ENCODE measurements at places on chromosomes 3 and 15. TPM values are rescaled to one million over a fixed set of nuclear protein-coding genes. Genes with fewer than 3 reads are reported as not detected.

- no peaks in the 10 kb centered on the region for H3K36me3 ChIP-seq
- H3K4me1 ChIP-seq = peaks cover 7% of the 10 kb centered on the region
- no peak for DNase-seq
These were observed 2.7 kb downstream of the RFTN1 start for GRCh38 chr3:16510620-16511319.

DNA sequence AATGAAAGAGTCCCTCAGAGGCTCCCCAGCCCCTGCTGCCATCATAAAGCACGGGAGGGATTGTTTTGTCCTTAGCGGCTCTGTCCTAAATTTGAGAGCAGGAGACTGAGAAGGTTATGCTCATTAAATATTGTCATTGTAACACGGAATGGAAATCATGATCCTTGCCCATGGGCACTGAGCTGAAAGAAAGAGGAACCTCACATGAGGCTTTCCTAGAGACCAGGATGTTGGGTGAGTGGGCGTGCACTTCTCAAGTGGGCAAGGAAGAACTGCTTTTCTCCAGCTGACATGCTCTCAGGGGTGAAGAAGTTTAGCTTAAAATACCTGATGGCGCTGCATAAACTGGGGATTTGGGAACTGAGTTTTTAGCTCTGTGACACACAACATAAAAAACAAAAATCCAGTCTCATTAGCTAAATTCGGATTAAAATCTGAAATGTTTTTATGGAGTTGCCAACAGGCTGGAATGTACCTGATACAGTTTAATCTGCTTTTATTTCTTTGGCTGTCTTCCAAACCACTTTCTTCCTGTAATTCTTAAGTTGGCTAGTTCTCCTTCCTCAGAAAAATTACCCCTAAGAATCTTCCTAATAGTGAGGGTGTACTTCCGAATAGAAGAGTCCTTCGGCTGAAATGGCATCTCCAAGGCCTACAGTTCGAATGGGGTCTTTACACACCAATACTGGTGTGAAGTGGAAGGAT, 31.7 kb downstream of the ADPGK start:
- H3K36me3 ChIP-seq = no peaks in the 10 kb centered on the region
- no peaks in the 10 kb centered on the region for H3K4me1 ChIP-seq
- no peaks in the 10 kb centered on the region for H3K27me3 ChIP-seq
- H3K4me3 ChIP-seq = no peak overlapping the region

- no peaks in the 10 kb centered on the region for H3K27me3 ChIP-seq
- no peak for DNase-seq
- H3K4me3 ChIP-seq = no peak overlapping the region
- H3K27ac ChIP-seq = no peak overlapping the region
- H3K4me1 ChIP-seq = no peaks in the 10 kb centered on the region
- no peaks in the 10 kb centered on the region for H3K36me3 ChIP-seq
These were observed 36.8 kb downstream of the KLHL6 start for GRCh38 chr3:183518491-183519251.

GRCh38 chr15:54576298-54576935, 598.2 kb downstream of the UNC13C start:
- no peak overlapping the region for H3K27ac ChIP-seq
- H3K36me3 ChIP-seq = no peaks in the 10 kb centered on the region
- H3K27me3 ChIP-seq = no peaks in the 10 kb centered on the region
- no peak overlapping the region for H3K4me3 ChIP-seq

- no peak overlapping the region for H3K4me3 ChIP-seq
- H3K4me1 ChIP-seq = no peaks in the 10 kb centered on the region
- no peak overlapping the region for H3K27ac ChIP-seq
These were observed 40.0 kb upstream of the SCAANT1 start for GRCh38 chr3:63952248-63952594.

DNA sequence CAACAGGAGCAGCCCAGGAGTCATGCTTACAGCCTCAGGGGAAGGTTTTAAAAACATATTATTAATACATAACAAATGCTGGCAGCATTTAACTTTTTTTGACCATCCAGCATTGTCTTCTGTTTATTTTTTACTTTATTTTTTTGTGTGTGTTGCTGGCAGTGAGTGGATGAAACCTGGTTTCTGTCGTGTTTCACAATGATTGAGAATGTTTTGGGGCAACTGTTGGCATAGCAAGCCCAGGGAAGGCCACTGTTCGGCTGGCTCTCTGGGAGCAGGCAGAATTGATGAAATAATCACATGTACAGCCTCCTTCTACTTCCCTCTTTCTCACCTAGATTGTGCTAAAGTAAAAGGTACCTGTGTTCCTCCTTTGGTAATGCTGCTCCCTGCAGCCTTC, 190.2 kb downstream of the NR1D2 start:
- no peak overlapping the region for H3K4me3 ChIP-seq
- DNase-seq = no peak
- peak overlapping the region; percentile 51 for H3K27ac ChIP-seq
- H3K4me1 ChIP-seq = peaks cover 5% of the 10 kb centered on the region

DNA sequence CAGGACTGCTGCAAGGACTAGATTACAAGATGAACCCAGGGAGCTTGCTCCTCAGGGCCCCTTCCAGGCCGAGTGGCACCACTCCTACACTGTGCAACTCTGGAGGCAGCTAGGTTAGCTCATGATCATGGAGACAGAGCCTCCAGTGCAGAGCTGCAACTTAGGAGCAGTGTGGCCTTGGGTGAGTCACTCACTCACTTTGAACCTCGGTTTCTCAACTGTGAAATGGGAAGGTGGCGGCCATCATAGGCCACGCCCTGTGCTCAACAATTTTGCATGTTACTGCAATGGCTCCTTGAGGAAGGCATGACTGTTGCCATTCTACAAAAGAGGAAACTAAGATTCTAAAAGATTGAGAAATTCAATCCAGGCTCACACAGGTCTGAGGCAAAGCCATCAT, 11.2 kb upstream of the CXCR6 start:
- no peaks in the 10 kb centered on the region for H3K27me3 ChIP-seq
- DNase-seq = no peak
- no peaks in the 10 kb centered on the region for H3K36me3 ChIP-seq
- H3K4me3 ChIP-seq = no peak overlapping the region
- no peaks in the 10 kb centered on the region for H3K4me1 ChIP-seq

GRCh38 chr3:49158792-49159191, 7.3 kb downstream of the CCDC71 start:
- no peak overlapping the region for H3K27ac ChIP-seq
- no peak for DNase-seq
- H3K27me3 ChIP-seq = no peaks in the 10 kb centered on the region
- no peaks in the 10 kb centered on the region for H3K4me1 ChIP-seq

- no peaks in the 10 kb centered on the region for H3K4me1 ChIP-seq
- no peak overlapping the region for H3K27ac ChIP-seq
- H3K27me3 ChIP-seq = no peaks in the 10 kb centered on the region
- no peak overlapping the region for H3K4me3 ChIP-seq
These were observed 9.0 kb downstream of the FBN1 start for GRCh38 chr15:48636511-48636910.

GRCh38 chr15:77421370-77421700, 647 bp downstream of the HMG20A start:
- no peak for DNase-seq
- H3K4me3 ChIP-seq = peak overlapping the region; percentile 54
- peak overlapping the region; percentile 95 for H3K27ac ChIP-seq
- H3K27me3 ChIP-seq = no peaks in the 10 kb centered on the region
- no peaks in the 10 kb centered on the region for H3K4me1 ChIP-seq
- no peaks in the 10 kb centered on the region for H3K36me3 ChIP-seq

GRCh38 chr3:98259707-98260106, 4.3 kb upstream of the OR5H6 start:
- DNase-seq = no peak
- no peak overlapping the region for H3K4me3 ChIP-seq
- no peaks in the 10 kb centered on the region for H3K36me3 ChIP-seq
- H3K4me1 ChIP-seq = no peaks in the 10 kb centered on the region

The EEF1AKMT4 gene
- 4.7 TPM for total RNA-seq

DNA sequence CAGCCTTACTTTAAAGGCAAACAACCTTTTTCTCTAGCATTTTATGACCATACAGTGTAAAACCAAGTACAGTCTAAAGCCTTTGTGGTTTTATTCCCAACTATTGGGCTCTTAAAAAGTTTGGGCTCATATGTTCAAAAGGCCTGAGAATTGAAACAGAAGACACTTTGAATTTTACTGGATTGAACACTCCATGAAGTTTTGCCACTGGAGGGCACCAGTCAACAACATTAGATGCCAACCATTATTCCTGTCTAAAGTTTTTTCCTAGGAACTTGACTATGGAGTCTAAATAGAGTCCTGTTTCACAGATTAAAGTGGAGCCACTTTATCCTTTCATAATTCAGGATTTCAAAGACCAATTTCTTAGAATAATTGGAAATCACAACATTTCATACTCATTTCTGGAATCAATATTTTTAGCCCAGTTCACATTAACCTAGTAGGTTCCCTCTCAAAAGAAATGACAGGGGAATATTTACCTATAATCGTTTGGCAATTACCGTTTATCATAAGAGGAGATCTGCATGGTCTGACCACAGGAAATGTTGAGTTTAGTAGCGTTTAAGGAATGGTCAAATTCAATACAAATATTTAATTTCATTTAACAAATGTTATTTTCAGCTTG, 244.1 kb upstream of the PDZRN3 start:
- H3K27ac ChIP-seq = no peak overlapping the region
- no peaks in the 10 kb centered on the region for H3K4me1 ChIP-seq
- no peak for DNase-seq
- H3K36me3 ChIP-seq = no peaks in the 10 kb centered on the region
- H3K27me3 ChIP-seq = no peaks in the 10 kb centered on the region

The VIPR1 gene
- total RNA-seq = 0.76 TPM

DNA sequence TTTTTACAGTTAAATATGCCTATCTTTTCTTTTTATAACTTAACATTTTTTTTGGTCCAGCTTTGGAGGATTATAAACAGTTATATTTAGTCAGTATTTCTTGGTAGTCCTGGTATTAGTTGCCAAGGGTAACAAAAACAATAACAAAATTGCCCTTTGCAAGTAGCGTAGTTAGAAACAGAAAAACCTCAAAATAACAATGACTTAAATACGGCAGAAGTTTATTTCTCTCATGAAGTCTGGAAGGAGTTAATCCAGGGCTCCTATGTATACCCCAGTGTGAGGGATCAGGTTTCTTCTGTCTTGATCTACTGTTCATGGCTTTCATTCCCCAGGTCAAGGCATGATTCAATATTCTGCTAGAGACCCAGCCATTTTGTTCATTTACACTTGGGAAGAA, 14.1 kb upstream of the MYH15 start:
- H3K27me3 ChIP-seq = no peaks in the 10 kb centered on the region
- H3K27ac ChIP-seq = no peak overlapping the region
- no peak overlapping the region for H3K4me3 ChIP-seq
- no peaks in the 10 kb centered on the region for H3K4me1 ChIP-seq

DNA sequence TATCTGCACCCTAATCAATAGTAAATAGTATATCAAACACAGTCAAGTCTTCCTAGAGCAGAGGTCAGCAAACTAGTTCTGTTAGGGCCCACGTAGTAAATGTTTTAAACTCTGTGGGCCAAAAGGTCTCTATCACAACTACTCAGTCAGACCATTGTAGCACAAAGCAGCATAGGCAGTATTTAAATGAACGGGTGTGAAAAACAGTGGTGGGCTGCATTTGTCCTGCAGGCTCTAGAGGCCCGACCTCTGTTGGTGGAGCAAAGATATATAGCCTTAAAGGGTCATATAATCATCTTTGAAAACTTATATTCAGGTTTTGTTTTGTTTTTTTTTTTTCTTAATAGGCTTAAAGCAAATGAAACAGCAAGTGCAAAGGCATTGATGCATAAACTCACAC, 326.4 kb upstream of the TRIM42 start:
- no peaks in the 10 kb centered on the region for H3K4me1 ChIP-seq
- H3K27ac ChIP-seq = no peak overlapping the region
- H3K36me3 ChIP-seq = no peaks in the 10 kb centered on the region
- no peaks in the 10 kb centered on the region for H3K27me3 ChIP-seq
- no peak for DNase-seq

DNA sequence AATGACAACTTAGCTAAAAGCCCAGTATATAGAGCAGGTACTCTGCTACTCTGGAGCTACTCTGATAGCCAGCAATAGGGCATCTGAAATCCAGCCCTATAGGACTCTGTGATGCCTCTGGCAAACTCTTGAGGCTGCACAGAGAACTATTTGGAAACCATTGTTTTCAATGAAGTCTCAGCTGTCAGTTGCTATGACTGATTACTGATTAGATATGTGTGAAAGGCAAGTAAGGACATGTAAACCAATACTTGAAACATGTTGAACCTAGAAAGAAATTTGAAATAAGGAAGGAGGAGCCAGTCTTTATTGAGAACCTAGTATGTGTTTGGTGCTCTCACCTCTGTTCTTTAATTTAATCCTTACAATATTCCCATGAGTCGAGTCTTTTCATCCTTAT, 40.2 kb upstream of the CRTC3 start:
- no peaks in the 10 kb centered on the region for H3K27me3 ChIP-seq
- H3K4me3 ChIP-seq = no peak overlapping the region
- no peaks in the 10 kb centered on the region for H3K36me3 ChIP-seq
- no peak overlapping the region for H3K27ac ChIP-seq
- H3K4me1 ChIP-seq = no peaks in the 10 kb centered on the region

The GOLGA6A gene
- not detected for total RNA-seq

- no peaks in the 10 kb centered on the region for H3K27me3 ChIP-seq
- H3K36me3 ChIP-seq = no peaks in the 10 kb centered on the region
- no peaks in the 10 kb centered on the region for H3K4me1 ChIP-seq
- DNase-seq = no peak
- H3K27ac ChIP-seq = no peak overlapping the region
These were observed 39.9 kb downstream of the KLF15 start for GRCh38 chr3:126317029-126317996.

DNA sequence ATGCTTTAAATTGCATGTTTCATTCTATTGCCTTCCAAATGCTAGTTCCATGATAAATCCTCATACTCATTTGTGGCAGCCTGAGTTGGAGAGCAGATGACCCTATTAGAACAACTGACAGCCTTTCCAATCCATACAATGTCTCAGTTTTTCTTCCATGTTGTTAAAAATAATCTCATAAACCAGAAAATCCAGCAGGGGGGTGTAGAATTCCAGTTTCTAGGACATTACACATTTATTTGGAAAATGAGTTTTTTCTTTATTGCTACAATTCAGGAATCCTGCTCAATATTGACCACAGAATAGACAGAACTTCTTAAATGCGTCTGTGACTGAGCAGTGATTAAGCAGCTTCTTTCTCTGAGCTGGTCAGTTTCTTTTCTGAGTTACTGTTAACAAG, 174.2 kb upstream of the ATP10A start:
- no peak for DNase-seq
- H3K36me3 ChIP-seq = no peaks in the 10 kb centered on the region
- no peak overlapping the region for H3K4me3 ChIP-seq
- no peaks in the 10 kb centered on the region for H3K27me3 ChIP-seq

DNA sequence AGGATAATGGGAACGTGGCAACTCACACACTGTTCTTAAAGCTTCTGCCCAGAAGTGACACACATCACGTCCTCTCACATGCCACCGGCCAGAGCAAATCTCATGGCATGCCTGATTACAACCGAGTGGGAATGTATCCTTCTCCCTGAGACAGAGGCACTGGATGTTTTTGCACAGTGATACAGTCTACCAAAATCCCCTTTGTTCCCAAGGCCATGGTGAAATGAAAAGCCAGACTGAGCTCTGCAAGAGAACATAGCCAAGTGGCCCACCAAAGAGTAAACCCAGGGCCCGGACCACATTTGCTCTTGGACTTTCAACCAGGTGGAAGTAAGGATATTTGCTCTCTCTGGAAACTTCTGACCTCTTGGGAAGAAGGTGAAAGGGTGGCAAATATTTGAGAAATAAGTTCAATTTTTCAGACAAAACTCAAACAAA, 186.2 kb upstream of the STT3B start:
- no peaks in the 10 kb centered on the region for H3K27me3 ChIP-seq
- no peaks in the 10 kb centered on the region for H3K4me1 ChIP-seq
- H3K36me3 ChIP-seq = no peaks in the 10 kb centered on the region

Measured in uterus (tissue), 4 donors.